H54 (cell line): ENCODE measurements at places on chromosomes 5 and 9.

- no peak for DNase-seq
Observed at GRCh38 chr5:160330212-160330611, 17.8 kb upstream of the CCNJL start.

DNA sequence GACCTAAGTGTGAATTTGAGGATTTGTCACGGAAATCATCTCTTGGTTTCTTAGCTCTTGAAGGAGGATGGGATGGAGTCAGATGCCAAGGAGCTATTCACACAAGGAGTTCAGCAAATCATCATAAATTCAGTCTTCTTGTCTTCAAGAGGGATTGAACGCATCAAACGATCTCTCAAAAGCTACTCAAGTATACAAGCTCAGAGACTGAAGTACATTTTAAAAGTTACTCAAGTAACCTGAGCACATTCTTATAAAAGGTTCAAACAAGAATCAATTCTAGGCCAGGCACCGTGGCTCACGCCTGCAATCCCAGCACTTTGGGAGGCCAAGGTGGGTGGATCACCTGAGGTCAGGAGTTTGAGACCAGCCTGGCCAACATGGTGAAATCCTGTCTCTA lies 21.1 kb upstream of the GOLPH3 start:
- DNase-seq, result no peak

DNA sequence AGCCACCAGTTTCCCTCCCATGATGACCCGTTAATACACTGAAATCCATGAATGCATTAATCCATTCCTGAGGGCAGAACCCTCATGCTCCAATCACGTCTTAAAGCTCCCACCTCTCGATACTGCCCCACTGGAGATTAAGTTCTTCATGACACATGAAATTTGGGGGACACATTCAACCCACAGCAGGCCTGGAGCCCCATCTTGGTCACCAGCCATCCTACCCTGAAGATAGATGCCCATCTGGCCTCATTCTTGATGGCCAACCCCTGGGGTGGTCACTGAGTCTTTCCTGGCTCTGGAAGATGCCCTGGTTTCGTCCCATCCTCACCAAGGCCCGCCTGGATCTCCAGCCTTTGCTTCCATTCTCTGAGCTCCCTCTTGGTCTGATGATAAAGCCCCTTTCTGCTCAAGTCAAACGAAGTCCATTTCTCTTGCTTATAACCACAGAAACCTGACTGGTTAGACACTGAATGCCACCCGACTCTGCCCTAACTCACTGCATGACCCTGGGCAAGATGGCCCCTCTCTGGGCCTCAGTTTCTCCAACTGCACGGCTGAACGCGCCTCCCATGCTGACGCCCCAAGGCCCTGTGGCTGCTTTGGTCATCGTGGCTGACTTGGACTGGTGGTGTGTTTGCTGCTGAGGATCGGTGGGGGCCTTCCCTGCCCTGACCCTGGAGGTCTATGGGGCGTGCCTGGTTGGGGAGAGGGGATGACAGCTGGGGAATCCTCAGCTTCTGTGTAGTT lies 138.4 kb upstream of the IER5L start:
- no peak for DNase-seq

- DNase-seq, result no peak
Observed at GRCh38 chr5:141804475-141804874, 73.7 kb downstream of the PCDH1 start.

GRCh38 chr5:139022528-139022927 lies 147.4 kb upstream of the LRRTM2 start:
- DNase-seq, result no peak

DNA sequence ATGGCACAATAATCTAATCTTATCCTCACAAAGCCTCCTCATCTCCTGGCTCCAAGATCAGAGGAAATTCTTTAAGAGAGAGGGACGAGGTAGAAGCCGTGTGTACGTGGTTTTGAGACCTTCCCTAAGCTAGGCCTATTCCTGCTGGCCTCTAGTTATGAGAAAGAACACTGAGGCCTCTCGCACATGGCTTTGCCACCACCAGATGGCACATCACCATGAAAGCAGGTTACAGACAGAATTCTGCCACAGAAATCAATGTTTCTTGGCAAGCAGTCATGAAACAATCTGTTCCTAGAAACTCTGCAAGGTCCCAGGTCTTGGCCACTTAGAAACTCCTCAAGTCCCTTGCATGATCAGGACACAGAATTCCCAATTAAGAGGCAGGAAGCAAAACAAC lies 268.2 kb upstream of the TAS2R1 start:
- no peak for DNase-seq

DNA sequence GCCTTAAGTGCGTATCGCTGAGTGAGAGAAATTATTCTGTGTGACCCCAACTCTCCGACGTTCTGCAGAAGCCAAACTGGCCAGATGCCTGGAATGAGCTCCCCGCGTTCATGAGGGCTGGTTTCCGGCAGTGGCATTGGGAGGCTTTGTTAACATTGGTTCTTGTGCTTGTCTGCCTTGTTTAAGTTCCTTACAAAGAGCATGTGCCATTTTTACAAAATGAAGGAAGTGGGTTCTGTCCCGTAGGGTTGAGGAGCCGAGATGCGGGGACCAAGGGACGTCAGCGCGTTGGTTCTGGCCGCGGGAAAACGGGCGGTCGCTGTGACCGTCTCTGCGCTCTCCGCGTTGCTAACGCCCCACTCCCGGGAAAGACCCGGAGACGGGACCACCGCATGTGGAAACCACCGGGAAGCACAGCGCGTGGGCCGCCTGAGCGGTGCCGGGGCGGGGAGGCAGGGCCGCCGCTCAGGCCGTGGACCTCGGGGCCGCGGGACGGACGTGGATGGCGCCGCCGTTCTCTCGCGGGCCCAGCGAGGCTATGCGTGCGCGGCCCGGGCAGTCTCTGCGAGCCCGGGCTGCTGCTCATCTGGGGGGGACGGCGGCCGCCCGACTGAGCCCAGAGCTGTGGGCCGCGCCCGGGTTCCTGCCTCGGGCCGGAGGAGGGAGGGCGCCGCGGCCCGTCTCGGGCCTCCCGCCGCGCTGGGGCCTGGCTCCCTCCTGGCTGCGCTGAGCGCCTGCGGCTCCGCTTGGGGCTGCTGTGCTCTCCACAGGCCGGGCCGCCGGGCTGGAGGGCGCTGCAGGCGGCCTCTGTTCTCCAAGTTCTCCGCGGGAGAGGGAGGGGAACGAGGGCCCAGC lies 13.4 kb downstream of the RABL6 start:
- DNase-seq, result no peak

- DNase-seq, result no peak
Observed at GRCh38 chr9:128128836-128129590, 1.5 kb upstream of the PTGES2 start.

DNA sequence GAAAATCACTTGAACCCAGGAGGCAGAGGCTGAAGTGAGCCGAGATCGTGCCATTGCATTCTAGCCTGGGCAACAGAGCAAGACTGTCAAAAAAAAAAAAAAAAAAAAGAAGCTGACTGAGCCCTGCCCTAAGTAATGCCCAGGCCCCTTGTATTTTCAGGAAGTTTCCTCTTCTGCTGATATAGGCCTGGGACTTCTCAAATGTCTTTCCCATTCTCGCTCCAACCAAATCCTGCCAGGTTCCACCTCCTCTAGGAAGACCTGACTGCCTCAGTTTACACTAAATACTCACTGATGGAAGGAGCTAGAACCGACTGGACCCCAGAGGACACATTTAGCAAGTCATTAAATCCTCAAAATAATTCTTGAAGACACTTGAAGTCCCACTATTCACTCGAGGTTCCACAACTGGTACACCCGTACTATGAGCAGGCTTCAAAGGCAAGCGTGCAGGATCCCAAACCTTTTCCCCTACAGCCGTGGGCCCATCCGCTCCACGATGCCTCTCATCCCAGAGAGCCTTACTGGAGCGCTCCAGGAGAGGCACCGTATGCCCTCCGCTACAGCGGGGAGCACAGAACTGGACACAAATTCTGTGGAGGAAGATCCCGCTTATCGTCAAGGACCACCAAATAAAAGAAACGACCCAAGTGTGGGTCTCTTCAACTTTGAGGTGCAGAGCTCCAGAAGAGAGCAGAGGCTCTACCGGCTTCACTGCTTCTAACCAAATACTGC lies 676 bp downstream of the NOL6 start:
- no peak for DNase-seq

DNA sequence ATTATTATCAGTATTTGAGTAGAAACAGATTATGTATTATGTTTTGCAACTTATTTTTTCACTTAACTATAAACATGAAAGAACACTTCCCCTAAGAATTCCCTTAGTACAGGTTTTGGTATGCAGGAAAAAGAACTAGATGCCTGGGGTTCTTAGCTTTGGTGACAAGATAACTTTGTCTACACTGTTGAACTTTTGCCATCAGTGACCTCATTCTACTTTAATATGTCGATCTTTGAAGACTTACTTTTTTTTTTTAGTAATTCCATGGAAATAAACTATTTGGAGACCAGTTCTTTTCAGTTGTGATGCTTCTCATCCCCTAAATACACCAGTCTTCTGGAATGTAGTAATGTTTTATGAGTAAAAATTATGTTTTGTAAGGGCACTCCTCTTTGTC lies 34.3 kb downstream of the ZNF462 start:
- DNase-seq, result no peak

DNA sequence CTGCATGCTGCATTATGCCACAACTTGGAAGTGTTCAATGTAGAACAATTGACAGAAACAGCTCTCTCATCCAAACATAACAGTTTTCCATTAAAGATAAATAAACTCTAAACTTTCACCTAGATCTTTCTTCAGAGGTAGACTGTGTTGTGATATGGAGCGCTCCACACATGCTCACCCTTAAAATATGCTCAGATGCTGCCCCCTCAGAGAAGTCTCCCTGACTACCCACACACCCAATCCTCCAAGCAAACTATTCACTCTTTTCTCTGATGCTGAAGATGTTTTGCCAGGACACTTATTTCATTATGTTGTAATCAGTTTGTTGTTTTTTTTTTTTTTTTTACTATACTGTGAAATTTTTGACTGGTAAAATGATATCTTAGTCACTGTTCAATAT lies 206.6 kb upstream of the RASA1 start:
- DNase-seq, result no peak
